NCI-H187 treated with DMSO at 0.1 percent for 48 hours (cell line): ENCODE measurements at places on chromosomes 11 and 22.

- DNase-seq, result no peak
Measured at GRCh38 chr11:14645015-14645912, 1.7 kb downstream of the PDE3B start.

- no peak for DNase-seq
Measured at GRCh38 chr11:15585602-15586331, 471.0 kb downstream of the INSC start.

GRCh38 chr11:2144544-2145248 is 5.5 kb upstream of the IGF2 start:
- no peak for DNase-seq

GRCh38 chr11:72483412-72484186 is 49.3 kb upstream of the CLPB start:
- DNase-seq, result no peak

DNA sequence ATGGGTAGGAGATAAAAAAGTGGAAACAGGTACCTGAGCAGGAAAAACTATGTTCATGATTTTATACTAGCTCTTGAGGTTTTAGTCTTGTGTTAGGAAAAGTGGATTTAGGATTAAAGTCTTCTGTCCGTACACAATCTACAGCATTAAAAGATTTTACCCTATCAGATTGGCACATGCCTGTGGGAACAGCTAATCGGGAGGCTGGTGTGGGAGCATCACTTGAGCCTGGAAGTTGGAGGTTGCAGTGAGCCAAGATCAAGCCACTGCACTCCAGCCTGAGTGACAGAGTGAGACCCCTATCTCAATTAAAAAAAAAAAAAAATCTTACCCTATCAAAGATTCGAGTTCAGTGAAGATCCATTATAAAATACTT is 12.2 kb upstream of the CRKL start:
- DNase-seq, result no peak

DNA sequence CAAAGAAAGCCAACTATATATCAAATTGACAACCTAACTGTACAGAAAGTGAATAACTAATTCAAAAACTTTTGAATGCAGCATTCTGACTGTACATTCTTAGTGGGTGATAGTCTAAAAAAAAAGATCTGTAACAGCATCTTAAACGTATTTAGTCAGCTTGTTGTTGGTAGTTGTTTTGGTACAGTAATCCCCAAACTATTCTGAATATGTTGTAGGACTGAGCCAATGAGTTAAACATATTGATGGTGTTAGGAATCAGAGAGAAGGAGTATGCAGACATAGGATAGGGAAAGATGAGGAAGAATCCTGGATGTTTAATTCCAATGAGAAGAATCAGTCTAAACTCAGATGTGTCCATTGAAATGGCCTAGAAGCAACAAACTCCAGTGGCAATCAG is 41.9 kb upstream of the KIRREL3 start:
- no peak for DNase-seq
